ENCODE measurements at places on chromosomes 6 and 20.

GRCh38 chr6:25056130-25056529, 120.4 kb upstream of the RIPOR2 start:
- DNase-seq, result no peak

GRCh38 chr6:36269834-36270705, at the start of gene PNPLA1:
Gene PNPLA1, plus strand, starts transcription at chr6:36270060. Its CDS starts 400 bp downstream, at chr6:36270460.
- DNase-seq, result no peak

GRCh38 chr6:144033816-144034735, 26.0 kb upstream of the PLAGL1 start:
- DNase-seq, result peak; percentile 16

- no peak for DNase-seq
Measured at GRCh38 chr6:13141387-13141786, 186.9 kb downstream of the TBC1D7 start.

DNA sequence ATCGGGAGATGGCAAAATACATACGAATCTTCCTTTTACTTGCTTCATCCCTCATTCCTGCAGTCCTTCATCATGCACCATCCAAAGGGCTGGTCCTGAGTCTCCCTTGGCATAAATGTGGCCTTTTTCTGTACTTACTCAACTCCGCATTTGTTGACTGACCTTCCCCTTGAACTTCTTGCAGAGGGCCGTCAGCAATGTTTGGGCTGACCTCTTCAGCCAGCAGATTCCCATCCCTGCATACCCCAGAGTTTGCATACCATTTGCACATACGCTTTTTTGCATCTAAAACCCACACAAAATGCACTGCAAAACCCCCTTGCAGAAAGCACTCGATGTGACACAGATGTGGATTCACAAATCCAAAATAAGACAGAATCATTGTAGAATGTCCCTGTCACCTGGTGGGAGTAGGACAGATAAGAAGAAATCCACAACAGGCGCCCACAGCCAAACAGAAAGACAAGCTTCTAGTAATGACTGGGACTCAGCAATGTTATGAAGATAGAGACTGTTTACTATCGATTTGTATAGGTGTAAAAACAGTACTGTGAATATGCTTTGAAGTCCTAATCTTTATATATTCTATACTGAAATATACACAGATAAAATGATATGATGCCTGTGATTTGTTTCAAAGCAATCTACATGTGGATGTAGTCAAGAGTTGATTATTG, 45.8 kb downstream of the TBC1D7 start:
- DNase-seq, result no peak

GRCh38 chr6:45647341-45648261, 269.9 kb upstream of the SUPT3H start:
- no peak for DNase-seq

DNA sequence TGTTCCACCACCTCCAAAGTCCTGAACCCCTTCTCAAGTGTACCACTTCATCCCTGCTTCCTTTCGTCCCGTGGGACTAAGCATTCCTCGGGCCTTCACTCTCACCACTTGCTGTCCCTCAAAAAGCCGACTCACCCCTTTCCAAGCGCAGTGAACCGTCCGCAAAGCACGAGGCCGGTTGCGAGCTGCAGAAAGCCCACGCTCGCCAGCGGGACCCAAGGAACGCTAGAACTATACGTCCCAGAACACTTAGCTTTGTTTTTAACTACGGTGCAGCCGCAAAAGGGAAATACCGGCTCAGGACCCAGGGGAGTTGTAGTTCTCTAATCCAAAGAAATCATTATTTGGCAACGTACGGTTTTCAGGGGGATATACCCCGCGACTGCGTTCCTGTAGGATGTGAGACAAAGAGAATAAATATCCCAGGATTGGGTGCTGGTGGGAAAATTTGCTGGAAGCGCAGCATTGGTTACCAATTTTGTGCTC, 416 bp upstream of the POLR1H start:
- DNase-seq, result peak; percentile 44

DNA sequence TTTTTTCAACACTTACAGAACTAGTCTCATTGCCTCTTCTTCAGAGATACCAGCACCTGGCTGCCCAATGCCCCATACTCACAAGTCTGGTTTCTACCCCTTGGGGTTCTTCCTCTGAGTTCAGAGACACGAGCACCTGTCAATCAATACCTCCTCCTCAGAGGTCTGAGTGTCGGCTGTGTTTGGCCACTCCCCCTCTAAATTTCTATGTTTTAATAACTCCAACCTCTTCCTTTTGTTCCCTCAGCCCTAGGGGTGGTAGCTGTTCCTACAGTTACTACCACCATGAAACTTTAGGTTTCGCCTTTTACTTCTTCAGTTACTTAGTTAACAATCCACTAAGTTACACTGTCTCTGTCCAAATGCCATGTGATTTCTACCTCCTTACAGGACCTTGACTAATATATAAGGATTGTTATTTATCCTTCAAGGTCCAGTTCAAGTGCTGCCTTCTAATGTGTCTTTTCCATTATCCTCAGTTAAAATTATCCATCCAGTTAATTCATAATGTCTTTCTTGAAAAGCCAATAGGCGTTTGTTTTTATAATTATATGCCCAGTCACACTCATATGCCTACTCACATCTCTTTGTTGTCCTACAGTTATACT, 14.6 kb upstream of the PHF20 start:
- DNase-seq, result no peak

DNA sequence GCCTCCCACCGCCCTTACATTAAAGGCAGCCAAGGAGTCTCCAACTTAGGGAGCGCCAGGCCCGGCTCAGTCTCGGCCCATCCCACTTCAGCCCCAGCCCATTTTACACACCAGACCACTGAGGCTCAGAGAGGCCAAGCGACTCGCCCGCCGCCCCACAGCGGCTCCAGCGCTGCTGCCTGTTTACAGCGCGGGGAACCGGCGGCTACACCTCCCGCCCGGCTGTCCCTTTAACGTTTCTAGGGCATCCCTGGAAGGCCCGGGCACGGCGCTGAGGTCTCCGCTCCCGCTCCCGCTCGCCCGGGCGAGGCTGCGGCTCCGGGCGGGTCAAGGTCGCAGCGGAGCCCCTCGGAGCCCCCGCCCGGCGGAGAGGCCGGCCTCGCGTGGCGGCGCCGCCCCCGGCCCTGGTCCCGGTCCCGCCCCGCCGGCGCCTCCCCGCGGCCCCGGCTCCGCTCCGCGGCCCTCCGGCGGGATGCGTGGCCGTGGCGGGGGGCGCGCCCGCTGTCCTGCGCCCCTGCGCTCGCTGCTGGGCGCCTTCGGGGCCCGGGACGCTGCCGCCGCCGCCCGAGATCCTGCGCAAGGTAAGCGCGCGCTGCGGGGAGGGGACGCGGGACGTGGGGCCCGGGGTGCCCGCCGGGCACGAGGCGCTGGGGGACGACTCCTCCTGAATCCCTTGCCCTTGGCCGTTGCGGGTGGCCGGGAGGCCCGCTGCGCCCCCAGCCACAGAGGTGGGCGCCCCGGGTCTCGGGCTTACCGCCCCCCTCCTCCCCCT, 27.1 kb upstream of the PHACTR3 start:
- no peak for DNase-seq

- no peak for DNase-seq
Measured at GRCh38 chr6:41656002-41656691, 17.9 kb downstream of the MDFI start.

GRCh38 chr6:108294727-108295625, at the start of gene AFG1L:
Gene AFG1L, plus strand, starts transcription at chr6:108295054. Its CDS starts 26 bp downstream, at chr6:108295080.
- peak; percentile 85 for DNase-seq

Data from ACHN (cell line).